NCI-H1694 (cell line): ENCODE measurements at places on chromosomes 3 and 15.

- DNase-seq = no peak
These were observed 372.1 kb upstream of the ARHGEF26 start for GRCh38 chr3:153749070-153749610.

DNA sequence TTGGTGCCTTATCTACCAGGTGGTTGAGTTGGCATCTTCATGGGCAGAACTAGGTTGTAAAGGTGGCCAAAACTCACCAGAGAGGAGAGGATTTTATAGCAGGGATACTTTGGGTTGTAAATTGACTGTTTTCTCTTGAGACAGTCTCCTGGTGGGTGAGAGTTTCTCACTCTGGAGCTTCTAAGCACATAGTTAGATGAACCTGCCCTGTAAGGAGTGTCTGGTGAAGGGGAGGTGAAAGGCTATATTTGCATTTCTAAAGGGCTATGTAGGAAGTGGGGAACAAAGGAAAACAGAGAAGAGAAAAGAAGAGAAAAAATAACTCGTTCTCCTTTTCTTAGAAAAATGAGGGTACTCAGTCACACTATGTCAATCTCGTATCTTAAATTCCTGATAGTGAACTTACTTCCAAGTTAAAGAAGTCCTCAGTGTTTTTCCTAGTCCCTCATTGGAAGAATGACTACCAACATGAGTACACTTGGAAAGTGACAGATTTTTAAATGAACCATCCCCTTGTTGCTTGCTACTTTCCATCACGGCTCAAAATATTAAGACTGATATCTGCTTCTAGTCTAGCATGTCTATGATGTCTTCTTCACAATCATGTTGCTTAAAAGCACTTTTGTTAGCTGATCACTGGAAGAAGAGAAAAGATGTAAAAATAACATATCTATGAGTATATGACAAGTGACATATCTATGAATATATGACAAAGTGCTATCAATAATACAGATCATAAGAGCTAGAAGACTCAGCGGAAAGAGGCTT, 113.8 kb upstream of the P2RY1 start:
- no peak for DNase-seq

- DNase-seq = no peak
These were observed 249.7 kb upstream of the CFAP20DC start for GRCh38 chr3:59299561-59299960.

GRCh38 chr3:94158512-94158911, 95.7 kb downstream of the NSUN3 start:
- no peak for DNase-seq

DNA sequence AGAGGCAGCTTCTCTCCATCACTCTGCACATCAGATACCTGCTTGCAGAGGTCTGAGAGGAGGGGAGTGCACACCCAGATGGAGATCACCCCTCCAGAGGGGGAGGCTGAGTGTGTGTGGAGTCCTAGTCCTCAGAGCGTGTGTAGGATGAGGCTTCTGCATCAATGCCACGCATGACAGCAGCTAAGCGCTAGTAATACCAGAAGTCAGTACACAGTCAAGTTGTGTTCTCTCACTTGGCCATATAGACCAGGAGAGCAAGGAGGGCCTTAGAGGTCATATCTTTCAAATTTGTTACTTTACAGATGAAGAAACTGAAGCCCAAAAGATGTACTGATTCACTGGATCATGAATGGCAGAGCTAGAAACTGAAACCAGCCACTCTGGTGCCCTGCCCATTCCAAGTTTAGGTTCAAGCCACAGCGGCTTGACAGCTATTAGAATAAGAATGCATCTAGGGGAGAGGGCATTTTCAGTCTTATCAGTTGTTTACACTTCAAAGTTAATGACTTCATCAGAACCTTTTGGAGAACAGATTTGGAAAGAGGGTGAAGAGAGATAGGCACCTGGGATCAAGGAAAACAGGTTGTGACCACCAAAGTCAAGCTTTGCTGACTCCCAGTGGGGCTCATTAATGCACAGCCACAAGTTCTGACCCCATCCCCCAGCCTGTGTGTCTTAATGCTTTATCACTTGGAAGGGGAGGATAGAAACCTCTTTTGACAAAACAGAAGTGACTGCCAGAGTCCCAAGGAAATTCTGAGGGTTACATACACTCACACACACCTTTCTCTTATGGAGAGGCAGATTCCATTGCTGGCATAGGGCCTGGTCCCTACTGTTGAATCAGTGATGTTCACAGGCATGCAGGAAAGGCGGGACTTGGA, 310.3 kb downstream of the CHST2 start:
- DNase-seq = no peak

DNA sequence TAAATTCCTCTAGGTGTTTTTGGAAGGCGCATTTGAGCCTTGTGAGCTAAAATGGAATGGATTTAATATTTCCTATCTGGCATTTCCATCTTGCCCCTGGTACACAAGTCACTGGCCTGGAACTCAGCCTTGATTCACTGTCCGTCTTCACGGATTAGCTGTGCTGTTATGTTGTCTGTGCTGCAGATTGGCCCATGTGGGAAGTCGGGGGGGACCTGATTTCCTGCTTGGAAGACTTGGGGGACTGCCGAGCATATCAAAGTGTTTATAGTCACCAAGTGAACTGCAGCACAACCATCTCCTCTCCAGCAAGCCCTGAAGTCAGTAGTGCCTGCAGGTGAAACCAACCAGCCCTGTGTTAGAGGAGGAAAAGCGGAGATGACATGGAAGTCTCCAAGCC, 12.2 kb downstream of the GHRL start:
- no peak for DNase-seq

DNA sequence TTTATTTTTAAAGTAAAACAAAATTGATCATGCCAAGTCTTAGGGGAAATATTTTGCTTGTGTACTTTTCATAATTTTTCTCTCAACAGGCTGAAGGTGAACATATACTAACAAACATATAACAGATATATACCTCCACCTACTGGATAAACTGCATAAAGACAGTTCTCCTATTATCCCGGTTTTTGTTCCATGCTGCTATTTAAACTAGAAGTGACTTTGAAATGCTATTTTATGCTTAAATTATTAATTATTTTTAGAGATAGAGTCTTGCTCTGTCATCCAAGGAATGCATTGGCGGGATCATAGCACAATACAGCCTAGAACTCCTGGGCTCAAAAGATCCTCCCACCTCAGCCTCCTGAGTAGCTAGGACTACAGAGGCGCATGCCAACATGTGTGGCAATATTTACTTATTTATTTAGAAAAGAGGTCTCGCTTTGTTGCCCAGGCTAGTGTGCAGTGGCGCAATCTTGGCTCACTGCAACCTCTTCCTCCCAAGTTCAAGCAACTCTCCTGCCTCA, 49.8 kb downstream of the ST3GAL6 start:
- peak; percentile 58 for DNase-seq

GRCh38 chr3:196772102-196772501, 32.4 kb downstream of the PAK2 start:
- DNase-seq = no peak

DNA sequence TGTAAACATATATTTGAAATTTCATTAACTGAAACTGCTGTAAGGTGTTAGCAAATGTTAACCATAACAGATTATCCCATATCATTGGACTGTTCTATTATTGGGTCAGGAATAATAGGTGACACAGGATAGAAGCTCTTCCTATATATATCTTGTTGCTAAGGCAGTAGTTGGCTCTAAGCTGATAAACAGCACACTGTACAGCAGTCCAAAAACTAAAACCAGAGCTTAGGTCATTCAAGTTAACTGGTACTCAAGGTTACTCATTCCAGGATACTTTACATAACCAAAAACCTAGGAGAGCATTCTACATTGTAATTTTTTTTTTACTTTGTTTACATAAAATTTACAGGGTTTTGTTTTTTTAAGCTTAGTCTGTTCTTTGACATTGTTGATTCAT, 8.9 kb downstream of the DNAJC19 start:
- DNase-seq = no peak

GRCh38 chr15:73172508-73172907, 120.2 kb downstream of the NEO1 start:
- DNase-seq = no peak

DNA sequence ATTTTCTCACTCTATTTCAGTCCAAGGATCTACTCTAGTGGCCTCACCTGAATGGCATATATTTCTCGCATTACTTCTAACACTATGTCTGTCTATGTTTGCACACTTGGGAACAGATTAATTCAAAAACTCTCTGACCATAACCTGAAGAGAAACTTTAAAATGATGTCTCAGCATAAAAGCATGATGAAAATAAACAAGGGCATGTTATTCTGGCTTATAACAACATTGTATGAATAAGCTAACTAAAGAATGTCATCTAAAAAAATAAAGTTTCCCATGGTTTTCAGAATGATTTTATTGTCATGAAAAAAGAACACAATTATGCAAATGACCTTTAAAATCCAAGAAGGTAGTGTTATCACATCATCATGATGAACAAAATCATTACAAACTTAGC, 85.5 kb upstream of the ROBO2 start:
- no peak for DNase-seq

DNA sequence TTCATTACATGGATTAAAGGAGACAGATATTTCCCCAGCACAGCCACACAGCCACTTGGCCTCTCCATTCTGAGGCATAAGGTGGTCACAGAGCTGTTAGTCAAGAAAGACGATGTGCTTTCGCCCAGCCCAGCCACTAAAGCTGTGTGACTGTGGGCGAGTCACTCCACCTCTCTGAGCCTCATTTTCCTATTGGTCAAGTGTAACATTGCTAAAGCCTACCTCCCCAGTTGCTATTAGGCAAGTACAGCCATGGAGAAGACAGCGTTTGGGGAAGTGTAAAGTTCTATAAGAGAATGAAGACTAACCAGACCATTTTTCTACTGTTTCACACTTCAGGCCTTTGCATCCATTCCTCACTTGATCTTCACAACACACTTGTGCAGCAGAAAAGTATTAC, 24.1 kb downstream of the TMEM40 start:
- DNase-seq = no peak

- no peak for DNase-seq
These were observed 104.1 kb downstream of the SERPINI1 start for GRCh38 chr3:167839460-167840134.

GRCh38 chr15:71701808-71702207, 108.5 kb upstream of the NR2E3 start:
- no peak for DNase-seq

- DNase-seq = no peak
These were observed 199.3 kb upstream of the GOLIM4 start for GRCh38 chr3:168295027-168295426.

DNA sequence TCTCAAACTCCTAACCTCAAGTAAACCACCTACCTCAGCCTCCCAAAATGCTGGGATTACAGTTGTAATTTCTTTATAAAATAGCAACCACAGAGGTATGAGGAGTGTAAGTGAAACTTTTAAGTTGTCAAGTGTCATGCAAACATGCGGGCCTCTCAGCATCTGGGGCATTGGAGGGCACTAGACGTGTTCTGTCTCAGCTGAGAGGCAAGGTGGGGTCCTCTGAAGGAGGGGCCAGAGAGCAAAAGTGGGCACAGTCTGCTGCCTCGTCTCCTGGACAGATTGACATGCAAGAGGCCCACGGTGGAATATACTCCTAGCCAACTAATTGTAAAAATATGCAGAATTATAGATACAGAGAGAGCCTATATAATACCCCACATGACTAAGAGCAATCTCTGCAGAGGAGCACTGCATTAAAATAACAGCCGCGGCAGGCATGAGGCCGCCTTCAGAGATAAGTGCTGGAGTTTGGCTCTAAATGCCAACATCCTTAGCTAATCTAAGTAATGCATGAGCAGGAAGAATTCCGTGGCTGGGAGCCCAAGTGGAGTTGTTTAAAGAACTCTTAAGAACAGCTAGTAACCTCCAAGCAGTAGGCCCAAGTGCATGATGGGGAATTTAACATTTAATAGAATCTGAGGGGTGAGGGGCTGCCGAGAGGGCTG, 87.8 kb upstream of the RNU6-1 start:
- DNase-seq = no peak

GRCh38 chr15:29270976-29271375, 1.4 kb upstream of the NSMCE3 start:
- no peak for DNase-seq

DNA sequence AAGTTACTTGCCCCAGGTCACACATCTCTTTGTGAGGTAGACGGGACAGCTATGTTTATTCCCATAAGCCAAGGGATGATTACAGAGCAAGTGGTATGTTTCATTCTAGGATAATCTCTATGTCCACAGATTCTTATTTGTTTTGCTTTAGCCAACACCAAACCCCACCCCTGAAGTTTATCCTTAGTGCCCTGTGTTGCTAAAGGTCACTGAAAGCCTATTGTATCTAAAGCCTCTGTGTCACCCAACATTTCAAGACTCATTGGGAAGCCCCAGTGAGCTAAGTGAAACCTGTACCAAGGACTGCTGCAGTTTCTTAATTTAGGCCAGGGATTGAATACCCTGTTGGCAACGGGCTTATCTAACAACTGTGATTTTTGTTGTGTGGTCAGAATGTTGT, 135.6 kb downstream of the ADAMTS9 start:
- no peak for DNase-seq

DNA sequence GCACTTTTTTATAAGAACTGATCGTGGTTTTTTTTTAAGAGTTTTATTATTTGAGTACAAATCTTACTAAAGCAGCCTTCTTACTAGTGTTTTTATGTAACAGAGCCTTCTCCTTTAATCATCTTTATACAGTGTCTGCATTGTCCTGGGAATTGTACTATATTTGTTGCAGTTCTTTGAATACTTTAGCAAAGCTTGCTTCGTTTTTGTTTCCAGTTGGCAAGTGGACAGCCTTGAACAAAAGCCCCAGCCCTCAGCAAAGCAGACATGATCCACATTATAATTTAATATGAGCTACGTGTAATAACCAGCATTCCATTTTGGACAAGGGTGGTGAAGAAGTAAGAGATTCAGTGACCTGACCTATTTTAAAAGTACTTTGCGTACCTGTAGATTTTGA, 112.2 kb upstream of the FLNB start:
- no peak for DNase-seq

DNA sequence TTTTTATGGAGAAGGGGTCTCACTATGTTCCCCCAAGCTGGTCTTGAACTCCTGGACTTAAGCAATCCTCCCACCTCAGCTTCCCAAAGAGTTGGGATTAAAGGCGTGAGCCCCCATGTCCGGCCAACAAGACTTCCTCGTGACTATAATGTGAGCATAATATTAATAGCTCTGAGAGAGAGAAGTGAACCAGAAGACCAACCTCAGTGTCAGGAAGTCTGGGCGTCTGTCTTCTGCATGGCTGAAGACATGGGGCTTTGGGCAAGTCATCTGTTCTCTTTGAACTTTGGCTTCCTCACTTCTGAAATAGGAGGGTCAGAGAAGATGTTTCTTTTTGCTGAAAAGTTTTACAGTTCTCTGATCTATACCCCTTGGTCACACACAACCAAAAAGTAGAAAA, 92.1 kb downstream of the SLC49A4 start:
- DNase-seq = no peak

DNA sequence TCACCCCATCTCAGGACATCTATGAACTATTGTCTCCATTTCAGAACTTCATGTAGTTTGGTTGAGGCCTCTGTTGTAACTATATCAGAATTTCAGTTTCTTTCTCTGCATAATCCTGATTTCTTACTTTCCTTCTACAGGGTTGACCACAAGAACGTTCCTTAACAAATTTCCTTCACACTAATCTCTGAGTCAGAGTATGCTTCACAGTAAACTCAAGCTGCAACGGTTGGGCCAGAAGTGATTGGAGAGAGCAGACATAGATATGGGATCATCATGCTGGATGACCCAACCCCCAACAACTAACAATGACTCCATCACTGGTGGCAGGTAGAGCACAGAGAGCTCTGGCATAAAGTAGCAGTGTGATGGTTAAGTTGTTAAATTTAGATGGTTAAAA, 128.8 kb upstream of the OSTN start:
- DNase-seq = no peak

- DNase-seq = no peak
These were observed 258.5 kb downstream of the PTPRG start for GRCh38 chr3:61819861-61820260.

GRCh38 chr3:151395806-151396205, 11.3 kb upstream of the P2RY12 start:
- DNase-seq = no peak
